AG10803 (cell line): ENCODE measurements at places on chromosomes 2 and 18.
A peak's percentile ranks its signal among the peaks of the same experiment; 100 is the strongest.

- DNase-seq: peak; percentile 1
Measured at GRCh38 chr2:225429717-225430116, 30.2 kb downstream of the NYAP2 start.

DNA sequence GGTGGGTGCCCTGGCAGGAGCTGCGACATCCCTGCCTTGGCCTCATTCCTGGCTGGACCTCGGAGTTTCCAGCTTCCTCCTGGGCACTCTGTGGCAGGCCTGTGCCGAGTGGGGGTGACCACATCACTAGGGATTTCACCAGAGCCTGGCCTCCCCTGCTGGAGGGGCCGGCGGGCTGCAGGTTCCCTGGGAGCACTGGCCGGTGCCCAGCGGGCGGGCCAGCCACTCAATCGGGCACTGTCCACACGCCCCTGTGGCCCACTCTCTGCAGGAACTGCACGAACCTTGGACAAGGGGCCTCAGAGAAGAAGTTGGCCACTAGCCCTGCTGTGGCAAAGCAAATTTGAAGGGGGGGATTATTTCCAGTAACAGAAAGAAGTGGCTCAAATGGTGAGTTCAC lies 110.7 kb upstream of the APCDD1 start:
- no peak for DNase-seq

GRCh38 chr2:100606726-100607343 lies 44.0 kb downstream of the PDCL3 start:
- peak; percentile 34 for DNase-seq

DNA sequence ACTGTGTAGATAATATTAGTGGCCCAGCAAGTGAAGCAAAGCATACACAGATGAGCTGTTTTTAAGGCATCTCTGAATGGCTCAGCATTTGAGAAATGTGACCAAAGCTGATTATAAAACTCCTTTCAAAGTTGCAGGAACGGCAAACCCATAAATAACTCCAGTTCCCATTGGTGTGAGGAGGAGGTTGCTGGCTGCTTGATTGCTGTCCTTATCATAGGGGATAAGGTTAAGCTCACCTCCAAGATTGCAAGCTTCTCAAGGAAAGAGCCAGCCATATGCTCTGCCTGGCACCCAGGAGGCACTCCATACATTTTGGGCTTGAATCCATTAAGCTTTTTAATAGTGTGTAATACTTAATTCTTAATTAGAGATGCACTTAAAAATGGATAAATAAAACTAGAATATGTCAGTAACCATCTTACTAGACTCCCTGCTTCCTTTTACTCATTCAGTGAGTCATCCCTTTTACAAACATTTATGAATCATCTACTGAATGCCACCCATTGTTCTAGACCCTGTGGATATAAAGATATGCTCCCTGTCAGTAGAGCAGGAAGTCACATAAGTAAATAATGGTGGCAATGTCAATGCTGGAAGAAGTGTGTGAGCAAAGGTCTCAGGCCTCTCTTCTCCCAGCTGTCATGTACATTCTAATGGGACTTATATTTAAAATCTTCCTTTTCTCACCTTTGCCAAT lies 99.3 kb downstream of the SPATS2L start:
- peak; percentile 84 for DNase-seq

- DNase-seq: no peak
Measured at GRCh38 chr2:241668839-241669238, 17.8 kb downstream of the DTYMK start.

GRCh38 chr2:177275743-177276055 lies 11.2 kb upstream of the NFE2L2 start:
- DNase-seq: no peak

DNA sequence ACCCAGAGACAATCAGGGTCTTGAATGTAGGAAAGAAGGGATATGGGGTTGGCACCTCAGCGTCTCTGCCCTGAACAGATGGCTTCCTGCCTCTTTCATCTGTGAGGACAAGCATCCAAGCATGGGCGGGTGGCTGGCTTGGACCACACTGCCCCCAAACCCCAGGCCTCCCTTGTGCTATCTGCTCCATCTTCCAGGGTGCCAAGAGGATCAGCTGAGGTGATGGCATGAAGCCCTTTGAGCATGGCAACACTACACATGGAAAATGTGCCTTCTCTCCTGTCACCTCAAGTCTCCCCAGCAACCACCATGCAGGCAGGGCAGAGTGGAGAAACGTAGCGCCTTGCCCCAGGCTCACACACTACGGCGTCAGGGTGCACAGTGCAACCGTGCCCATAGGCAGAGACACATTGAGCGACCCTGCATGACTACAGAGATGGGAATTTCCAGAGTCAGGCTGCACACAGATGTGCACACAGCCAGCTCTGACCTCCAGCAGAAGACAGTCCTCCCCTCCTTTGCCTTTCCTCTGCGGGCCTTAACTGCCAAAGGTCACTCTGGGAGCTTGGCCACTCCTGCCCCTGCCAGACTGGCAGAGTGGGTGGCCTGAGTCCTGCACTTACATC lies 1.5 kb downstream of the KCNIP3 start:
- no peak for DNase-seq

DNA sequence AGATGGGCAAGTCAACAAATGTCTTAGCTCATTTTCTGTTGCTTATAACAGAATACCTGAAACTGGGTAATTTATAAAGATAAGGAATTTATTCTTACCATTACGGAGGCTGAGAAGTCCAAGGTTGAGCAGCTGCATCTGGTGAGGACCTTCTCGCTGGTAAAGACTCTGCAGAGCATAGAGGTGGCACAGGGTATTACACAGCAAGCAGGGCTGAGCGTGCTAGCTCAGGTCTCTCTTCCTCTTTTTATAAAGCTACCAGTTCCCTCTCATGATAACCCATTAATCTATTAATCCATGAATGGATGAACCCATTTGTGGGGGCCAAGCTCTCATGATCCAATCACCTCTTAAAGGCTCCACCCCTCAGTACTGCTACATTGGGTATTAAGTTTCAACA lies 109.1 kb downstream of the CDK15 start:
- DNase-seq: no peak

DNA sequence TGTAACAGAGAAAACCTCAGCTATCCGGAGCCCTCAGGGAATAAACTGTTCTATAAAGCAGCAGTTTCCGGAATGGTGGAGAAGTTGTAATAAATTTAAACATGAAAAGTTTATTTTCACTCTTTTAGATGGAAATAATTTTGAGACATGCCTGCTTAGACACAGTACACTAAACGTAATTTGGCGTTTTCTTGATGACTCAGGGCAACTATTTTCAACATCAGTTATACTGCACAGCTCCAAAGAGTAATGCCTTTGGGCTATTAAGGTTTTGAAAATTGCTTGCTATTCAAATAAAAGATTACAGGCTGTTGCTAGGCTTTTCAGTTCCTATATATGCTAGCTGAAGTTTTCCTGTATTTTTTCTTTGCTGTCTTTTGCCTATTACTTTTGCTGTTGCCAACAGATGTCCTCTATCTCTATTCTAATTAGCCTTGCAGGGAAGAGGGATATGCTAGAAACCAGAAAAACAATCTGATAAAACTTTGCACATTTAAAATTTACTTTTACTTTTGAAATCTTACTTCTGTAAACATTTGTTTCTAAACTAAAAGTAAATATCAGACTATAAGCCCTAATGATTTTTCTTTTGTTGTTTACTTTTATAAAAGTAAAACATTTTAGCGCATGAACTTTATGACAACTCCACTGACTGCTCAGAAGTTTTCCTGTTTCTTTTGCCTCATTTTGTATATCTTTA lies 113.4 kb upstream of the WDSUB1 start:
- DNase-seq: peak; percentile 5

DNA sequence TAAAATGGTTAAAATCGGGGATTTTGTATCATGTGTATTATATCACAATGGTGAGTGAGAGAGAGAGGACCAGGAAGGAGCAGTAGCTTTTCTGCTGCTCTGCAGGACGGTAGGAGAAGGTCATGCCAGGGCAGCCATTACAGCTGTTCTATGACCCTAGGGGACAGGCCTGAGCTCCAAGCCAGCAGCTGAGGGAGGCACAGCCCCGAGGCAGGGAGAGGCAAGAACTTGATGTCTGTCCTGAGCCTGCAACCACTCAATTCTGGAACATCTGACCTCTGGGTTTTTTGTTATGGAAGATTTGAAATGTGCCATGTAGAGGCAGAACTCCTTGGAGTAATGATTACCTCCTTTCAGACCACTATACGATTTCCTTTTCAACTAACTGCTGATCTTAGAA lies 135.8 kb upstream of the SH3BP4 start:
- DNase-seq: no peak

DNA sequence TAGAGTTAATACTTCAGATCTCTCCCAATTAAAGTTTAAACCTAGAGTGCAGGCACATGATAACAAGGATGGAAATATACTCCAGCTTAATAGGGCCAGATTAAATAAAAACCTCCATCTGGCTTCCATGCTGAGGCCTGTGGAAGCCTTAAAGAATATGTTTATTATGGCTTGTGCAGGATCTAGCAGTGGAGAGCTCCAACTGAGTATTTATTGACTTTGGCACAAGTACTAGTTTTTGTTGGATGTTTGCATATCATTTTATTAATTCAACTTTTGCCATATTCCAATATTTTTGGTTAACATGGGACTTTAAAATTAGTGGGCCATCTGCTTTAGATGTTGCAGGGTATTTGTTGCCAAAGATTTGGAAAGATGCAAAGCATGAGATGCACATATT lies 860.4 kb upstream of the SOX11 start:
- DNase-seq: no peak

DNA sequence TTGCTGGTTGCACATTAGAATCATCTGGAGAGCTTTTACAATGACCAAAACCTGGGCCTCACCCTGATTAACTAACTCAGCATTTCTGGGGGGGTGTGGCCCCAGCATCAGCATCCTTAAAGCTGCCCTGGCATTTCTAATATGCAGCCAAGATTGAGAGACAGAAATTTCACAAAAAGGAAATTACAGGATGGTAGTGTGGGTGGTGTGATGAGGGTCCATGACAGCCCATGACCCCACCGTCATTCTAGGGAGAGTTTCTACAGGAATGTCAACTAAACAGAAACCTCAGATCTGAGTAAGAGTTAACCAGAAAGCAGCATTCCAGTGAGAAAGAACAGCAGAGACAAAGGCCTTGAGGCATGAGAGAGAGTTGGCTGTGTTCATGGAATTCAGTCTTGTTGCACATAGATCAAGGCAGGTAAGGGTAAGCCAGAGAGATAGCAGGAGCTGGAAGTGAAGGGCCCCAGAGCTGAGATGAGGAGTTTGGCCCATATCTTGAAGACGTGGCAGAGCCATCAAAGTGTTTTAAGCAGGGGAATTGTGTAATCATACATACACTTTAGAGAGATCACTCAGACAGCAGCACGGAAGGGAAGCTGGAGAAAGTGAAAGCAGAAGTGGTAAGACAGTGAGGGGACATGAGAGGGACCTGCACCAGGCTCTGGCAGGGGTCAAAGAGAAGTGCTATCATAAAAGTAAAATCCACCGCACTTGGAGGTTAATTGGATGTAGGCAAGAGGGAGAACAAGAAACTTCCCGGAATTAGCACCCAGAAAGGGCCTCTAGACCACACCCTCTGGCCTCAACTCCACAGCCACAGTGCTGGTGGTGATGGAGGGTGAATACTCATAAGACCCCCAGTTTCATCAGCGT lies 7.8 kb upstream of the TRABD2A start:
- DNase-seq: peak; percentile 76

DNA sequence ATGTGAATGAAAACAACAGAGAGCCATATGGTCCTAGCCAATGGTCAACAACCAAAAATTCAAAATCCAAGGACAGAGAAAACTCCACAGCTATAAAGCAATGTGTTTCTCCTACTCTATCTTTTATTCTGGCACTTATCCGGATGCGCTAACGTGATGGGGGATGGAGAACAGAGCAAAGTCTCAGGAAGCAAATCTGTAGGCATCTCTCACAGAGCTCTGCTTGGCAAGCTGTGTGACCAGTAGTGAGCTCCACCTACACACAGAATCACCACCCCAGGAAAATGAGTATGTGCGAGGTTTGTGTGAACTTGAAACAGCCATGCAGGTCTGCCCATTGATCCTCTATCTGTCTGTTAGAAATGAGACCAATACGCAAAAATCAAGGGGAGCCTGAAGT lies 584.3 kb downstream of the BCL11A start:
- DNase-seq: no peak

- DNase-seq: no peak
Measured at GRCh38 chr2:66470199-66470598, 35.3 kb downstream of the MEIS1 start.

DNA sequence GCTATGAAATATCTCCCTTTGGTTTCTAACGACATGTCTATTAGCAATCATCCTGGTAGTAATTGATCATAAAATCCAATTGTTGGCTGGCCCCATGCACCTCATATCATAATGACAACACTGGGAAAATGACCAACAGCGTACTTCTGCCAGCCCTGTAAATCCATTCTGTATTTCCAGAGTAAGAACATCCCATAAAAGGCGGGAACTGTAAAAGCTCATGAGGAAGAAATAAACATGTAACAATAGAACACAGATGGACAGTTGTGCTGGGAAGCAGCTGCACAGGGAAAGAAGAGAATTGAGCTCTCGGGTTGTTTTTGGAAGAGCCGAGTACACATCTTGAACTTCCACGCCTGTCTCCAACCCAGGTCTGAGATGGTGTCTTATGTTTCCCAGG lies 218.7 kb downstream of the CMPK2 start:
- DNase-seq: no peak

- DNase-seq: no peak
Measured at GRCh38 chr2:211203986-211204385, 647.6 kb downstream of the CPS1 start.

DNA sequence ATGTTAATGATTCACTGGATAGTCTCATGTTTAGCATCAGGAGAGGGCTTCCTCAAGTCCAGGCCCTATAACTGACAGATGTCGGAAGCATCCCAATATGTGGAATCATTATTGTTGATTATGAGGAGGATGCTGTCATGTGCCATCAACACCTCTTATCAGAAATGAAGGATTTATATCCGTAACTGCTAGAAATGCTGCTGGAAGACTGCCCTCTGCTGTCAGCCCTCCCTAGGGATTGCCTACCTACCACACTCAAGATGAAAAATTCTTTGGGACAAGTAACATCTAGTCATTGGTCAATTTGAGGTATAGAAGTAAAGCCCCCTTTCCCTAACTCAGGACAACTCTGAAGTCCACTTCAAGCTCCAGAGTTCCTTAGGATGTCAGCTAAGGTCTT lies 1166.5 kb upstream of the NXPH2 start:
- DNase-seq: no peak

GRCh38 chr2:233882353-233882752 lies 14.2 kb upstream of the MSL3B start:
- DNase-seq: no peak

GRCh38 chr18:10089881-10090280 lies 176.1 kb downstream of the VAPA start:
- no peak for DNase-seq

- no peak for DNase-seq
Measured at GRCh38 chr2:239552213-239552926, 151.6 kb upstream of the HDAC4 start.

GRCh38 chr2:53755121-53755520 lies 12.5 kb upstream of the CHAC2 start:
- peak; percentile 55 for DNase-seq
